ENCODE measurements at places on chromosomes 3 and 15.

DNA sequence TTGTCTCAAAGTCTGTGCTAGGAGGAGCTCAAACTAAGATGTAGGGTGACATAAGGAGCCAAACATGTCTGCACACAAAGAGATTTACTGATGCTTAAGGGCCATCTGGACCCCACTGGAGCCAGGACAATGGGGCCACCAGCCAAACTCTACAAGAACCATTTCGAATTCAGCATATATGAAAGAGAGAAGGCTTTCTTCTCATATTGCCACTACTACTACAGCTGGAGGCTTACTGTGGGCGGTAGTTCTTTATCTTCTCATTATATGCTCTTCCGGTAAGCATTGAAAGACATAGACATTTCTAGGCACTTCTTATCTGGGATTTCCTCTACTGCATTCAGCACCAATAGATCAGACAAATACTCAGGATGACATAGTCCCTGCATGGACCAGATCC lies 404.4 kb upstream of the PROK2 start:
- no peak for DNase-seq

DNA sequence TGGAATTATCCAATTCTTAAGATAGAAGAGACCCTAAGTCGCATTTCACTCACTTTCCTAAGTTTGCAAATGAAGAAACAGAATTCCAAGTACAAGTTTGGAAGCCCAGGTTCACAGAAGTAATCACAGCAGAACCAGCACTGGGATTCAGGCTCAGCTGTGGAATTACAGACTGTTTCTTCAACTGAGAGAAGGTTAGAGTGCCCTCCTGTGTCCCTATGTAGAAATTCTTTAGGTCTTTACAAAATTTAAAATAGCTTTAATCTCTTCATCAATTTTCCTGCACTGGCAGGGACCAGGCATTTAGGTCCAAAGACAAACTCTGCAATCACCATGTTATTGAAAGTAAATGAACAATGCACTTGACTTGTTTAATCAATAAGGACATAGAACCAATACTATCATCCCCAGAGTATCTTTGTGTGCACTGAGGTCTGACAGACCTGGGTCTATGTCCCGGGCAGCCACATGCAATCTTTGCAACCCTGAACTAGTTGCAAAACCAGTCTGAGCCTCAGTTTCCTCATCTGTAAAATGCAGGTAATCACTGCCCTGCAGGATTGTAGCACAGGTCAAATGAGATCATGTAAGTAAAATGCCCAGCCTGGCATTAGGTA lies 96.3 kb upstream of the ZBED2 start:
- DNase-seq, result peak; percentile 13

DNA sequence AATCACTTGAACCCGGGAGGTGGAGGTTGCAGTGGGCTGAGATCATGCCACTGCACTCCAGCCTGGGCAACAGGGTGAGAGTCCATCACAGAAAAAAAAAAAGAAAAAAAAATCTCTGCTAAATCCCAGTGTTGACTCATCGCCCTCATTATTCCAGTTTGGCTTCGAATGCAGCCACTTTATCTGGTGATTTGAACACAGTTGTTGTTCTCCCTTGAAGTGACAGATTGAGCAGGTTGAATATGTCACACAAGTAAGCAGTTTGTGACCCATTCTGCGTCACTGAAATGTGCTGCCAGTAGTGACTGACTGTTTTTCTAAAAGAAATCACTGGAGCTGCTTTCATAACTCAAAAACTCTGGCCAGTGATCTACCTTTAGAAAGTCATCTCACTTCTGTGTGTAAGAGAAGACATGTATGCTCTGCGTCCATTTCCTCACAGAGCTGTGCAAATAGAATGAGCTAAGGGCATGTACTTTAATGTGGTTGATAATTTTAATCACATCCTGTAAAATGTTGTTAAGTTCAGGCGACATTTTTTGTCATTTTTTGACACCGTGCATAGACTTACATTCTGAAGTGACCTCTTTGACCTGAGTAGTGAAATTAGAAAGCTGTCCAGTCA lies 12.5 kb downstream of the DOCK3 start:
- no peak for DNase-seq

DNA sequence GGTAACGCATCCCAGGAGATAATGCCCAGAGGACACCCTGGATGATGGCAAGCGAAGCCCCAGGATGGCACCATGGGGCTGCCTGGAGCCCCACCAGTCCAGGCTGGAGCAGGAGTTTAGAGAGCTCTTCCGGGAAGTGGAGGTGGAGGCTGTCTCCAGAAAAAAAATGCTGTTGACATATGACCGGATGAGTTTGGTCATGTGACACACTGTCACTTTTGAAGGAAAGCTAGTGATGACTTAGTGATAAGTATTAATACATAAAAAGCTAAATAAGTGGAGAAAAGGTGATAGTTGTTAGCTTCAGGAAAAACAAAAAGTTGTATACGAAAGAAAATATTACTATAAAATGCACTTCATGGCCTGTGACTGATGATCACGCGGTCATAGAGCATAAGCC lies 20.0 kb upstream of the MYZAP start:
- no peak for DNase-seq

DNA sequence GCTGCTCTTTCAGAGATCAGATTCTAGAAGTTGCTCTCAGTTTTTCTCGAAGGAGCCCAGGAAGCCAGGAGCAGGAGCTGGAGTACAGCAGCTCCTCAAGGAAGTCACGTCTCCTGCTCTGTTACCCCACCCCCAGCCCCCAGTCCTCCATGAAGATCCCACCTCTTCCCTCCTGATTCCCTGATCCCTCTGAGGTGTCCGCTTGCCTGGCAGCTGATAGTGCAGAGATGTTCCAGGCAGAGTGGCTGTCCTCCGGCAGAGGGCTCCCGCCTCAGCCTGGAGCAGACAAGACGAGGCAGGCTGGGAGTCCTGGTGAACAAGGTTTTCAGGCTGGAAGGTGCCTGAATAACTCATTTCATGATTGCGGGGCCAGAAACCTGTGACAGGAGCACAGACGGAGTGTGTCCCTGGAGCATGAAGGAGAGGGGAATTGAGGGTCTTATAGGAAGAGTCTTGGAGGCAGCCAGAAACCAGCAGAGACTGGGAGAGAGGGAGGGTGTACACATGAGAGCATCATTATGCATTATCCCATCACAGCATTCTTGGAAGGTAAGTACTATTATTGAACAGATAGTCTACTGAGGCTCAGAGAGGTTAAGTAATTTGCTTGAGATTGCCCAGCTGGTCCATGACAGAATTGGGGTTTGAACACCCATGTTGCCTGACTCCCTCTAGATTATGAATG lies 1.2 kb downstream of the HRH1 start:
- peak; percentile 52 for DNase-seq

- no peak for DNase-seq
Measured at GRCh38 chr15:35680951-35681350, 135.0 kb upstream of the DPH6 start.

GRCh38 chr3:17399586-17399985 lies 342.8 kb downstream of the TBC1D5 start:
- DNase-seq, result no peak
